Thyroid gland (tissue), 4 donors: ENCODE measurements at places on chromosomes 12 and 14.

DNA sequence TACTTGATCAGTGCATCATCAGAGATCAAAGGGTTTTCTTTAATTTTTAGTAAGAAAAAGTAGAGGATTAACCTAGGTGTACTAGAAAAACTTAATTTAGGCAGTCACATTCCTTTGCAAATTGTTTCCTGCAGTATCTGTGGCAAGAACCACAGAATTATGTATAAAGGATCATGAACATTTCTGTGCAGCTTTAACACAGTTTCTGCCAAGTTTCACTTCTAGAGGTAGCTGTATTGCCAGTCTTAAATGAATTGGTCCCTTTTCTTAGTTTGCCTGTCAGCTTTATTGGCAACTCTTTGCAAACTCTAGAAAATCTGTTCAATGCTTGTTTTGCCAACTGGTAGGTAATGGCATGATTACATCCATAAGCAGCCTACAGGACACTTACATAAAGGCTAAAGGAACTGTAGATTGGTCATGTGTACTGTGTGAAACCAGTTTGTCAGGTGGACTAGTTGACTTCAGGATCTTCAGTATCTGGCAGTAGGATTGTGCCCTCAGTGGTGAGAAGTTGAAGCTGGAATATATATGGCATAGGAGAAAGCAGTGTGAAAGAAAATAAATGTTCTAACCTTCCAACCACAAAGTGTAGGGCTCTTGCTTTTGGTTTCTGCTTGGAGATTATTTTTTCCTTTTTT, 75.9 kb downstream of the TTLL5 start:
- DNase-seq = no peak

DNA sequence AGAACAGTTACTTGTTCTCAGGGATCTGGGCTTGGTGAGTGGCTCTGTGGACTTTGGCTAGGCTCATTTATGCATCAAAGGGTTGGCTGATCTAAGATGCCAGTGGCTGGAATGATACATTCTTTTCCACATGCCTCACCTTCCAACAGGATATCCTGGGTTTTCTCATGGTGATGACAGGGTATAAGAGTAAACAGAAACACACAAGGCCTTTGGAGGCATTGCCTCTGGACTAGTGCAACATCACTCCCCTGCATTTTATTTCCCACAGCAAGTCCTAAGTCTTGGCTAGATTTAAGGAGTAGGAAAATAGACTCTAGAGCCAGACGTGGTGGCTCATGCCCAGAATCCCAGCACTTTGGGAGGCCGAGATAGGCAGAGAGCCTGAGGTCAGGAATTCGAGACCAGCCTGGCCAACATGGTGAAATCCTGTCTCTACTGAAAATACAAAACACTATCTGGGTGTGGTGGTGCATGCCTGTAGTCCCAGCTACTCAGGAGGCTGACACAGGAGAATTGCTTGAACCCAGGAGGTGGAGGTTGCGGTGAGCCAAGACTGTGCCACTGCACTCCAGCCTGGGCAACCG, 47.9 kb downstream of the RPH3A start:
- DNase-seq = no peak

DNA sequence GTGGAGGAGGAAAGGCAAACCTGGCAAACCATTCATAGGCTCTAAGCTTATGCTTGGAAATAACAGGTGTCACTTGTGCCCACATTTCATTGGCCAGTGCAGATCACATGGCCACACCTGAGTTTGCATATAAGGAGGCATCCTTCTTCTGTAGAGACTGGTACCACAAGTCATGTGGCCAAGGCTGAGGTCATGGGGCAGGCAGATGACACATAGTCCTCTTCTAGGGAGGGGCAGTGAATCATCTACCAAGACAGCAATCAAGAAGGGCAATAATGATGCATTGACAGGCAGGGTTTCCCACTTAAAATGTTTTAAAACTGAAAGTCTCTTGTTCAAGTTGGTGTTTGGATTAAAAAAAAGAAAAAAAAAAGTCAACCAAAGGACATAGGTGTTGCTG, 77.3 kb downstream of the DAAM1 start:
- DNase-seq = no peak

- no peak for DNase-seq
Observed at GRCh38 chr12:86293682-86294240, 37.6 kb upstream of the MGAT4C start.

DNA sequence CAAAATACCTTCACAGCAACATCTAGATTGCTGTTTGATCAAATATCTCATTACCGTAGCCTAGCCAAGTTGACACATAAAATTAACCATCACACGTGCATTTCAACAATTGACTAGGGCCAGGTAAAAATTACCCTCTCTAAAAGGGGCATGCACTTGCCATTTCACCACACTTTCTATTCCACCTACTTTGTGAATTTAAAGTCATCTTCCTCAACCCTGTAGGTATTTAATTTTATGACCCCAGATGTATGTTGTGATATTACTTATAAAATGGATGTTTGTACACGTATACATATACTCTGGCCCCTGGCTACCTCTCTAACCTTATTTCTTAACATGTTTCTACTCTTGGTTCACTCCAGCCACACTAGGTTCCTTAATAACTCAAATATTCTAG, 160.2 kb downstream of the FOXA1 start:
- DNase-seq = no peak

DNA sequence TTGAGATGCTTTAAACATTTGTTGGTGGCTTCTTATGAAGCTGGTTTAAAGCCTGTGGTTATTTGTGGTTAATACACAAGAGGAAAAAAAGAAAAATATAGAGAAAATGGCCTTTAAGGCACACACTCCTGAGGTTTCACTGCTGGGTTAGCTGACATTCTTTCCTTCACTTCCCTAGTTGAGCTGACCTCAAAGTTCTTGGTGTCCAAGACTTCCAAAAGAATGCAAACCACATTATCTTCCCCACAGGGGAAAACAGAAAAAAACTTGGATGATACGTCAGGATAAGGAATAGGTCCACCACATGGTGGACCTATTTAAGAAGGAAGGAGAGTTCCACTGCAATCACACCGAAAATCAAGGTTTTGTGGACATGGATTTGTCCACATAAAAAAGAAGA, 94.3 kb downstream of the SLC25A21 start:
- no peak for DNase-seq

DNA sequence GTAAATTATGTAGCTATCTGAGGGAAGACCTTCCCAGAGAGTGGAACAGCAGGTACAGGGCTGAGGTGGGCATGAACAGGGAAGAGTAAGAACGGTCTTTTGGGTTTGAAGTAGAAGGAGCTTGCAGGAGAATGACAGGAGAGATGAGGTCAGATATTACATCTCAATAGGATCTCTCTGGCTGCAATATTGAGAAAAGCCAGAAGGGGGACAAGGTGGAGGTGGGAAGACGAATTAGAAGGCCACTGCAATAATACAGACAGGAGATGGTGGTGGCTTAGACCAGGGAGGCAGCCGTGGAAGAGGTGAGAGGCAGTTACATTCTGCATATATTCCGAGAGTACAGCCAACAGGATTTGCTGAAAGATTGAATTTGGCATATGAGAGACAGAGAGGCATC, 310.2 kb downstream of the APAF1 start:
- DNase-seq = no peak

DNA sequence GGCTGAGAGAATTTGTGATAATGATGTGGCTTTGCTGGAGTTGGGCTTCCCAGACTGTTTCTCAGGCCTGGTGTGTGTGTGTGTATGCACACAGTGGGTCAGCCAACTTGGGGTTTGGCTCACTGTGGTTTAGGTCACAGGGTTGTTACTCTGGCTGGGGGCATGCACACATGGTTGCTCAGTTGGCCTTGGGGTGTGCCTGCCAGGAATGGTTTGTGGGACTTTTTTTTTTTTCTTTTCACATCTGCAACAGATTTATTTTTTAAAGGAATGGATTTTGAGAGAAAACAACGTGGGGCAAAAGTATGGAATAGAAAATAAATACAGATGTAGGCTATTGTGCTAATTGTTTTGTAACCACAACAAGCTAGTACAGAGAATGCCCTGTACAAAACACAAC, 25.0 kb upstream of the GTF2A1 start:
- DNase-seq = no peak

- DNase-seq = no peak
Observed at GRCh38 chr14:37597914-37598746, 2.7 kb downstream of the TTC6 start.

- DNase-seq = no peak
Observed at GRCh38 chr12:50614167-50614759, 109.5 kb downstream of the DIP2B start.

- no peak for DNase-seq
Observed at GRCh38 chr12:42262271-42262670, 24.2 kb upstream of the YAF2 start.

DNA sequence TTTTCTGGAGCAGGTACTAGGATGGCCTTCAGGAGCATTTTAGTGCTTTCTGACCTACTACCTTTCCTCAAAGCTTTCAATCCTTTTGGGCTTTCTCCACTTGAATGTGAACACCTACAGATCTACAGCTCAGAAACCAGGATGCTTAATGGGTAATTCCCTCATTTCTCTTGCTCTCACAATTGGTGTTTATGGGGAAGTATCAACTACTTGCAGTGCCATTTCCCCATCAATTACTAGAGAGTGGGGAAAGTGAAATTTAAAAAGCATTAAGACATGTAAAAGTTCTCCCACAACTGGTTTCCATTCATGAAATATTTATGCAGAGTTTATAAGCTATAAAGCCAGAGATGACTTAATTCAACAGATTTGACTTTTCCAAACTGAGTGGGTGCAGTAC, 2.1 kb upstream of the YY1 start:
- no peak for DNase-seq

DNA sequence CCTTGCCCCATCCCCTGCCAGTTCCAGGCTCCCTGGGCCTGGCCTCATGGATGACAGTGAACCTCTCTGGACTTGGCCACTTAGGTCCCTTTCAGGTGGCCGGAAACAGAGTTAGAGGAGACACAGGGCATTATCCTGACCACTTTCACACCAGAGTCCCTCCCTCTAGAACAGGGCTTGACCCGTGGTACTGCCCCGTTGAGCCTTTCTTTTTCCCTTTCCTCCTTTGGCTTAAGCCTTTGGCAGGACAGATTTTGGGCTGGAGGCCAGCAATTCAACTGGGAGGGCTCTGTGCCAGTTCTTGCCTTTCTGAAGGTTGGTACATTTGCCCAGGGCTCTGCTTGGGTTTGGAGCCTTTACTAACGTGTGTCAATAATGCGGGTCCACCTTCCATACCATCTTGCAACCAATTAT, 22.8 kb downstream of the TPCN1 start:
- DNase-seq = peak; percentile 93

DNA sequence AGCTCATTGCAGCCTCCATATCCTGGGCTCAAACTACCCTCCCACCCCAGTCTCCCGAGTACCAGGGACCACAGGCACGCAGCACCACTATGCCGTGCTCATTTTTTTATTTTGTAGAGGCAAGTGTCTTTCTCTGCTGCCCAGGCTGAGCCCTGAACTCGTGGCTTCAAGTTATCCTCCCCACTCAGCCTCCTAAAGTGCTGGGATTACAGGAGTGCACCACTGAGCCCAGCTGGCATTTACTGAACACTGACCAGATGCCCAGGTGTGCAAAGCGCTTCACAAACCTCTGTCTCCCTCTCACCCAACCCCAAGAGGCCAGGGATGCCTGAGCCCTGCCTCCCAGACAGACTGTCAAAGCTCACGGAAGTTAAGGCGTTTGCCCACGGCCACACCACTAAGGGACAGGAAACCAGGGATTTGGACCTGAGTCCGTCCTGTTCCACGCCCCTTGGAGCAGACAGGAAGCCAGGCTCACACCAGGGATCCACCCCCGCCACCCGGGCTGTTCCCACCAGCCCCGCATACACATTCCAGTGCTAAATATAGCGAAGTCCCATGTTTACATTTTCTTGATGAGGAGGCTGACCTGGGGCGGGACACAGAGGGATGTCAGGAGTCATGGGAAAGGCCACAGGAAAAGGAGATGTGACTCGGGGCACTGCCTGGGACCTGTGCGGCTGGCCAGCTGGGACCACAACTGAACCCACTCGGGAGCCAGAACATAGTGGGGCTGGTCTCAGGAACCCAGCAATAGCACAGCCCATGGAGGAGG, 51.2 kb downstream of the TESC start:
- DNase-seq = no peak

- DNase-seq = peak; percentile 64
Observed at GRCh38 chr14:26528415-26529182, 69.2 kb downstream of the NOVA1 start.

DNA sequence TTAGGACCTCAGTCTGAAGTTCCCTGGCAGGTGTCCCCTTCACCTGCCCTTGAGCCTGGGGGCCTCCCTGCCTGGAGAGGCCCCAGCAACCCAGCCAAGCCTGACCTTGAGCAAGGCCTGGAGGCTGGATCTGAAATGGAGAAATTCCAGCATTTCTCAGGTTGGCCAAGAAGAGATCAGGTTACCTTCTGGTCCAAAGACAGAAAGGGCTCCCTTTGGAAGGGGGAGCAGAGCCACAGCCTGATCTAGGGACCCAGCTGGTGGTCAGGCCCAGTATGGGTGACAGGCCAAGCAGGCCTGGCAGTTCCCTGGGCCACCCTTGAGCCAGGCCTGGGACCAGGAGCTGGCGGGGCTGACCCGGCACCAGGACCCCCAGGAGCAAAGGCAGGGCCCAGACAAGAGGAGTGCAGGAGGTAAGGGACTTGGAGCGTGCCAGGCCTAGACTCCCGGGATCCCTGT, 82.8 kb downstream of the TNFAIP2 start:
- DNase-seq = peak; percentile 72

GRCh38 chr14:77111021-77111420, 13.0 kb downstream of the CIPC start:
- DNase-seq = peak; percentile 80

GRCh38 chr14:65170318-65170717, 68.0 kb upstream of the MAX start:
- no peak for DNase-seq

- no peak for DNase-seq
Observed at GRCh38 chr12:10101042-10101579, 2.3 kb upstream of the CLEC1A start.

GRCh38 chr12:104280111-104280510, 23.4 kb upstream of the EID3 start:
- no peak for DNase-seq

DNA sequence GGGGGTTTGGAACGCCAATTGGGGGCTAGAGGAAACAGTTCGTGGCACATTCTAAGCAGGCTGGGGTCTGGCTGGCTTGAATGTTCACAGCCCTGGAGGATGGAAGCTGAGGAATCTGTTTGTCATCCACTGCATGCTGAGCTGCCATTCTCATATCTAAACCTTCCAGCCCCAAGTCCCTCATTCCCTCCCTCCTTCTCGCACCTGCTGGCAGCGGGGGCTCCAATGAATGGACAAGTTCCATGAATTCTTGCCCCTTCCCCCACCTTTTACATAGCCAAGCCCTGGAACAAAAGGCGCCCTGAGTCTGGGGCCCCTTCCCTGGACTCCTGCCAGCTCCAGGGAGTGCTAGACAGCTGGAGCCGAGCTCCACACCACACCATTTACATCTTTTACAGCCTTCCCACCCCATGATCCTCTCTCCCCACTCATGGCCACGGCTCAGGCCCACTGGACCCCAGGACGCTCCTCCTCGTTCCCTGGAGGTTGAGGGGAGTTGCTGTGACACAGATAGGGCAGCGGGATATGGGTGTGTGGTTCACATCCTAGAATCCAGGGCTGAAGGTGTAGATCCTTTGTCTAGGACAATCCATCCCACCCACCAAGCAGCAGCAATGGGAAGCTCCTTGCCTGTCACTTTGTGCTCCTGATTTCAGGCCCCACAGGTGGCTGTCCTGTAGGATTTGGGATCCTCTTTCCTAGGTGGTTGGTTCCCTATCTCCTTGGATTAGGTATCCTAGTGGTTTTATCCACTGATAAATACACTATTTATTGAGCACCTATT, 21.7 kb upstream of the VRTN start:
- DNase-seq = no peak
